NCI-H1930 (cell line): ENCODE measurements at places on chromosomes 1 and 21.

DNA sequence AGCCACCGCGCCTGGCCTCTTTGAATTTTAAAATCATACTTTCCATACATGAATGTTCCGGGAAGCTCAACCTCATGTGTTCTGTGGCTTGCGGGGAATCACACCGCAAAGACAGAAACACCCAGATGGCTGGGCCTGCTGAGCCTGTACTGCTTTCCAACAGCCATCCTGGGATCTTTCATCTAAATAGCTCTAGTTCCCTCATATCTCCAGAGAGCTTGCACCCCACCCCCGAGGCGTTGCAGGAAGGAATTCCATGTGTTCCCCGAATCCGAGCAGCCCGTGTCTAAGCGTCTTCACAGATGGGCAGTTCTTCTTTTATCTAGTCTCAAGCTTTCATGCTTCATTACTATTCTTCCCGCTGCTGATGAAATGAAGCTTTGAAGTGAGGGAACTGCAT, 66.4 kb downstream of the IGSF21 start:
- no peak for DNase-seq

- DNase-seq: no peak
These were observed 7.4 kb downstream of the HCRTR1 start for GRCh38 chr1:31624731-31625514.

DNA sequence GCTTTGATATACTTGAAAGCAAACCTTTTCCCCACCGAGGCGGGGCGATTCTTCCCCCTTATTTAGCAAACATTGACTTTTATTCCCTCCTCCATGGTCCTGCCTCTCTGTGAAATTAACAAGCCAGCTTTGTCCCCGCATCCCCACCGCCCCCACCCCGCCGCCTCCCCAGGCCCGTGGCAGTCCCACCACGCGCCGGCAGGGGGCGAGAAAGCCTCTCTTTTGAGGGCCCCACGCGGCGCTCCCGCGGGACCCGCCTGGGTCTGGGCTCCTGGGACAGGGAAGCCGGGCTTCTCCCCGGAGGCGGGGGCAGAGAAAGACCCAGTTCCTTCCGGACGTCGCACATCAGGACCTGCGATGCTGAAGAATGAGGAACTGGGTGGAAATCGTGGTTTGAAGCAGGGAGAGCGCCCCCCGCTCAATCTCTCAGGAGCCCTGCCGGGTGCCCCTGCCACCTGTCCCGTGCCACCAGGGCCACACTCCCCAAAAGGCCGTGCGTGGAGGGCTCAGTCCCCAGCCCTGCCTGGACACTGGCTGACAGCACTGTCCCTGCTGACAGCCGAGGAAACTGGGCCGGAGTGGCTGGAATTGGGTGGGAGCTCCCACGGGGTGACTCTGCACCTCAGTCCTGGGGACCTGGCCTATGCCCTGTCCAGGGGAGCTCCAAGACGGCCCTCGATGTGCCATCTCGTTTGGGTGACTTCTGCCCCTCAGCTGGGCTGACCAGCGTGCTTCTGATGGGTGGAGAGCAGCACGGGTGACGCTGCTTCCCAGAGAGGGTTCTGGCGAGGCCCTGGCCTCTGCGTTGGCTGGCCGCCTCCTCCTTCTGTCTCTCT, 8.6 kb upstream of the ACTRT2 start:
- DNase-seq: no peak

GRCh38 chr1:217253351-217253750, 377.5 kb downstream of the GPATCH2 start:
- no peak for DNase-seq

DNA sequence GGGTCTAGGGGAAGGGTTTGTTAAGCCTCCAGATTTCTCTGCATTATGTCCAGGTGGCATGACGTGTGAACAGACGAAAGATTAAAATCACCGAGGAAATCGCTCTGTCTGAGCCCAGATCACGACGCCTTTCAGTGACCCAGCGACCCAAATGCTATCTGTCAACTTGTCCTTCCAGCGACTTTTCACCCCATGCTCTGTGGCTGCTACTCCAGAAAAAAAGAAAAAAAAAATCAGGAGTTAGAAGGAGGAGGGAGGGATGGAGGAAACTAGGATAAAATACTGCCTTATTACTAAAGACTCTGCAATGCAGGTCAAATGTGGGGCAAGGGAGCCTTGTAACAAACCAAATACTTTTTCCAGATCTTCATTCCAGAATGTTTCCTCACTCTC, 352.0 kb downstream of the NUF2 start:
- DNase-seq: no peak

GRCh38 chr1:245434280-245434679, 279.5 kb downstream of the KIF26B start:
- no peak for DNase-seq

DNA sequence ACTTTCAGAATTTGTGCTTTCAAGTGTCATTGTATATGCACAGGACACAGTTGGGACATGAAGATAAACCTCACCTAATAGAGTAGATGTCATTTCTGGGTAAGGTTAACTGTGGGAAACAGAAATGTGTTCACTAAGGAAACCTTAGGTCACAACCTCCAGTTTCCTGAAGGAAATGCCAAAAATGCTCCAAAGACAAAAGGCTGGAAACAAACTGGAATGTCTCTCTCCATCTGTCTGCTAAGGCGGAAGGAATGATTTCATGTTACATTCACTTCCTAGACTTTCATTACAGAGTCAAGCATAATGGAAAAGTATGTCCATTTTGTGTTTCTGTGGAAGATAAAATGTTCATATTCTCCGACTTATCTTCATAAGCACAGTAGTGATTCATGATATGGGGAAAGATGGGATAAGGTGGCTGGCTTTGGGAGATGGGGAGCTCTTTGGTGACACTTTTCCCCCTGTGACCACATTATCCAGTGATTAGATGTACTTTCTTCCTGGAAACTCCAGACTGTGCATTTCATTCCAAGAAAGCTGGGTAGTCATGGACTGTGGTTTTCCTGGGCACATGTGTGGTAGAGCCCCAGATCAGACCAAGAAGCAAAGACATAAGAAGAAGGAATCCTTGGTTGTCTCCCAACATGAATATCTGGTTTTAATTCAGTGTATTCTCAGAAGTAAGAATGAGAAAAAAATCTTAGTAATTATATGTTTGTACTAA, 5.7 kb downstream of the S1PR1 start:
- no peak for DNase-seq

- DNase-seq: no peak
These were observed 38.2 kb downstream of the URB2 start for GRCh38 chr1:229664133-229664689.

- DNase-seq: no peak
These were observed 21.4 kb upstream of the SMAP2 start for GRCh38 chr1:40352126-40352525.

DNA sequence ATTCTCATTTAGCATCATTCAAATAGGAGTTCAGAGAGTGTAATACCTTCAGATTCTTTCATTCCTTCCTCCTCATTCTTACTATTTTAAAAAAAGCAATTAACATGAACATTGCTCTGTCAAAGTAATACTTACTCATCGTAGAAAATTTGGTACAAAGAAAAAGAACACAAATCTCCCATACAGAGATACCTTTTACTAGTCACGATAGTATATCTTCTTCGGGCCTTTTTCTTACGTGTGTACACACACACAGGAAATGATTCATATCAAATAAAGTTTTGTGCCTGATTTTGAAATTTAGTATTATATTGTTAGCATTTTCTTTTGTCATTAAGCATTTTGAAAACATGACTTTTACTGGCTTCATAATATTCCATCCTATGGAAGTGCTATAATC, 52.9 kb downstream of the NCF2 start:
- no peak for DNase-seq

- DNase-seq: no peak
These were observed 32.4 kb downstream of the KANK4 start for GRCh38 chr1:62286786-62287224.

- no peak for DNase-seq
These were observed 16.6 kb downstream of the IPO9 start for GRCh38 chr1:201845331-201846083.

- DNase-seq: peak; percentile 50
These were observed 1.5 kb upstream of the COL16A1 start for GRCh38 chr1:31705080-31705866.
